ENCODE measurements at places on chromosomes 11 and 22.

- no peak for DNase-seq
These were observed 3.1 kb downstream of the TRAPPC4 start for GRCh38 chr11:119021631-119022030.

DNA sequence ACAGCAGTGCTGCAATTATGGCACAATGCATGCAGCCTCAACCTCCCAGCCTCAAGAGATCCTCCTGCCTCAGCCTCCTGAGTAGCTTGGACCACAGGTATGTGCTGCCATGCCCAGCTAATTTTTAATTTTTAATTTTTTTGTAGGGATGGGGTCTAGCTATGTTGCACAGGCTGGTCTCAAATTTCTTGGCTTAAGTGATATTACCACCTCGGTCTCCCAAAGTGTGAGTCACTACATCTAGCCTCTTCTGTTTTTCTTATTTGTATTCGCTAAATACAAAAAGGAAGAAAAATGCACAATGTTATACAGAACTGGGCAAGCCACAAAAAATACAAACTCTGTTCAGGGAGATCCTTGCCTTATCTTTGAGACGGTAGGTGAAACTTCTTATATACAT, 62.1 kb downstream of the DDI1 start:
- no peak for DNase-seq

- DNase-seq: no peak
These were observed 94.5 kb upstream of the FGF3 start for GRCh38 chr11:69913591-69914285.

GRCh38 chr22:36881504-36882245, 20.9 kb downstream of the NCF4 start:
- DNase-seq: no peak

- no peak for DNase-seq
These were observed 9.1 kb upstream of the OR10D3 start for GRCh38 chr11:124174001-124174583.

DNA sequence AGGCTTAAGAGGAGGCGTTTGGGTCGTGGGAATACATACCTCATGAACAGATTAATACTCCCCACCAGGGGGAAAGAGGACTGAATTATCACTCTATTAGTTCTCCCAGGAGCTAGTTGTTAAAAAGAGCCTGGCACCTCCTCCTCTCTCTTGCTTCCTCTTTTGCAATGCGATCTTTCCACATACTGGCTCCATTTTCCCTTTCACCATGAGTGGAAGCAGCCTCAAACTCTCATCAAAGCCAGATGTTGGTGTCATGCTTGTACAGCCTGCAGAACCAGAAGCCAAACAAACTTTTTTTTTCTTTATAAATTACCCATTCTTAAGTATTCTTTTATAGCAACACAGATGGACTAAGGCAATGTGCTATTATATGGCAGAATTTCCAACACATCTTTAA, 258.5 kb downstream of the FAM76B start:
- no peak for DNase-seq
